Stimulated activated CD8-positive, alpha-beta memory T cell treated with anti-CD3 and anti-CD28 coated beads, Interleukin-15, amount 100 ng/mL, for 48 hours (primary cell): ENCODE measurements at places on chromosomes 1 and 21.

GRCh38 chr1:42926235-42926878 is 32.3 kb downstream of the SLC2A1 start:
- no peak for DNase-seq

- DNase-seq = no peak
Observed at GRCh38 chr1:55861676-55862340, 646.6 kb upstream of the USP24 start.

DNA sequence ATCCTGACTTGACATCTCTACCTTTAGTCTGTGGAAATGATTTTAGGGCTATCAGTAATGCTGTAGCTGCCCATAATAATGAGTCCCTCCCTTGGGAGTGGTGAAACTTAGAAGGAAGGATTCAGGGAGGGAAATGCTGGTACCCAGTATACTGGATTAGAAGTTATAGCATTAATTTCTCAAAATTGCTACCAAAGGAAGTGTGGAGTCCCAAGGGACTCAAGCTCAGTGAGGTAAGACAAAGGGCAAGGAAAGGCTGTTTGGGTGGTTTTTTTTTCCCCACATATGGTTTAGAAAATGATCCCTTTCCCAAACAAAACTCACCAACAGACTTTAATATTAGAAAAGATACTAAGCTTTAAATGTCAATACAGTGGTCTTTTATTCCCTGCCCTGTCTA is 99.9 kb downstream of the CD247 start:
- no peak for DNase-seq

- no peak for DNase-seq
Observed at GRCh38 chr1:109547463-109548320, 723 bp upstream of the GNAI3 start.

DNA sequence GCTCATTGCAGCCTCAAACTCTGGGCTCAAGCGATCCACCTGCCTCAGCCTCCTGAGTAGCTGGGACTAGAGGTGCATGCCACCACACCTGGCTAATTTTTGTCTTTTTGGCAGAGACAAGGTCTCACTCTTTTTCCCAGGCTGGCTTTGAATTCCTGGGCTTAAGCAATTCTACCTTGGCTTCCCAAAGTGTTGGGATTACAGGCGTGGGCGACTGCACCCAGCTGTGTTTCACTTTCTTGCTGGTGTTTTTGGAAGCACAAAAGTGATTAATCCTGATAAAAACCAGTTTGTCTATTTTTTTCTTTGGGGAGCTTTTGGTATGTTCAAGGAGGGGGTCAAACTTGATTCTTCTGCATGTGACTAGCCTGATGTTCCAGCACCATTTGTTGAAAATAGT is 19.3 kb downstream of the RNF11 start:
- DNase-seq = no peak

DNA sequence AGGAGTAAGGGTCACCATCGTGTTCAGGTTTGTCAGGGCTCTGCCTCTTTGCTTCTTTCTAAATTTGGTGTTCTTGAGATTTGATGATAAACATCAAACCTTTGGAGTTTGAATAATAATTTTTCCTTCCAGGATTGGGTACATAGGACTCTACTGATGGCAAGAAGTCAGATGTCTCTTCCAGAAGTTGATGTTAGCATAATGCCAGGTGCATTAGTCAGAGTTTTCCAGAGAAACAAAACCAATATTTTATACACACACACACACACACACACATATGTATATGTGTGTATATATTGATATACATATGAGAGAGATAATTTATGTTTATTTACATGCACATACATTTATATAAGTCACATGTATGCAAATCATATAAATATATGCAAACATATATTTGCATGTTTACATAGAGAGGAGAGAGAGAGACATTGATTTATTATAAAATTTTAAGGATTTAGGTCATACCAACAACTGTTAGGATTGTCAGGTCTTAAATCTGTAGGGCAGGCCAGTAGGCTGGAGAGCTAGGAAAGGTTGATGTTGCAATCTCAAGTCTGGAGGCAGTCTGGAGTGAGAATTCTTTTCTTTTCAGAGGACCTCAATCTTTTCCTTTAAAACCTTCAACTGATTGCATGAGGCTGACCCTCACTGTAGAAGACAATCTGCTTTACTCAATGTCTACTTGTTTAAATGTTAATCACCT is 199.2 kb downstream of the HLX start:
- no peak for DNase-seq

DNA sequence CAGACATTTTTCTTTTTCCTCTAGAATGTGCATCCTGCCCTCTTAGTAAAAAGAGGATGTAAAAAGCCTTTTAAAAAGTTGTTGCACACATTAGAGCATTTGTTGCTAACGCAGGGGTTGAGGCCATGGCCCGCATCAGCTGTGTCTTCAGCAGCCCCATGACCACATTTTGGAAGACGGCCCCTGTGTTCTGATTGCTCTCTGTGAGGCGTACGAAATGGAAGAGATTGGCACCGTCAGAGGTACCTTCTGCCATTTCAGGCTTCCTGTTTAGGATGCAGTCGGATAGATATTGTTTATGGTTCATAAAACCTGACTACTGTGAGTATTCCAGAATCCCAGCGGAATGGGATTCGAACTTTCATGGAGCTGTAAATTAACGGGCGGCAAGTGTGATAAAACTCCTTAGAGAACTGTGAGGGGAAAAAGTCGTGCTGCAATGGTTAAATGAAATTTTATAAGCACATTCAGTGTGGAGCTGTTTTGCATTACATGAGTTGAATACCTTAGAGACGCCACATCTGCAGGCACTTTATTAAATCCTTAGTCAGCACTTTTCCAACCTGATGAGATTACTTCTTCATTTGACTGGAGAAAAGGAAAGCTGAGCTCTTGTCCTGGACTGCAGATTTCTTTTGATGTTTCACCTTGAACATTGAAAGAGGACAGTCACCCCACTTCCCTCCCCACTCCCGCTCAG is 273.9 kb downstream of the TM2D1 start:
- no peak for DNase-seq

DNA sequence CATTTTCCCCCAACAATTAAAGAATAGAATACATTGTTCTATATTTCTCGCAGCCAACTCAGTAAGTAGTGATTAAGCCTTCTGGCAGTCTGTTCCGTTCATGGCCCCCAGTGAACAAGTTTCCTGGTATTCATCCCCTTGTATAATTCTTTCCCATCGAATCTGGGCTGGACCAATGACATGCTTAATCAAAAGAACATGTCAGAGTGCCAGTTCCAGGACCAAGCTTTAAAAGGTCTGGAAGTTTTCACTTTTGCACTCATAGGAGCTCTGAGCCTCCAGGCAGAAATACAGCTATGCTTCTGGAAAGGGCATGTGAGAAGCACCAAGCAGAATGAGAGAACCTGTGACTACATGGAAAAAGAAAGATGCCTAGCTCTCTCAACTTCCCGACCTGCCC is 22.5 kb upstream of the DPYD start:
- no peak for DNase-seq

GRCh38 chr1:178664278-178664677 is 60.8 kb upstream of the RALGPS2 start:
- DNase-seq = no peak

DNA sequence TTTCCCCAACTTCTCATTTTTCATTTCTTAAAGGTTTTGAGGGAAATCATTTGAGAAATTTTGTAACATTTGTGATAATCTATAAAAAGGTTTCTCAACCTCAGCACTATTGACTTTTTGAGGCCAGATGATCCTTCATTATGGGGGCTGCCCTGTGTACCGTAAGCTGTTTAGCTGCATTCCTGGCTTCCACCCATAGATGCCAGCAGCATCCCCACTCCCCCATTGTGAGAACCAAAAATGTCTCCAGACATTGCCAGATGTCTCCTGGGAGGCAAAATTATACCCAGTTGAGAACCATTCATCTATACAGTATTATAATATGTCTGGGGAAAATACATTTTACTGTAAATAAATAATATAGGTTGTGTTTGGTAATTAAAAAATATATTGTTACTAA is 146.0 kb downstream of the PBX1 start:
- no peak for DNase-seq

- no peak for DNase-seq
Observed at GRCh38 chr1:207605444-207606361, 39.2 kb upstream of the CR1L start.

- no peak for DNase-seq
Observed at GRCh38 chr1:16012590-16013219, 5.1 kb downstream of the HSPB7 start.

- DNase-seq = no peak
Observed at GRCh38 chr1:56472860-56473259, 106.5 kb downstream of the PLPP3 start.

DNA sequence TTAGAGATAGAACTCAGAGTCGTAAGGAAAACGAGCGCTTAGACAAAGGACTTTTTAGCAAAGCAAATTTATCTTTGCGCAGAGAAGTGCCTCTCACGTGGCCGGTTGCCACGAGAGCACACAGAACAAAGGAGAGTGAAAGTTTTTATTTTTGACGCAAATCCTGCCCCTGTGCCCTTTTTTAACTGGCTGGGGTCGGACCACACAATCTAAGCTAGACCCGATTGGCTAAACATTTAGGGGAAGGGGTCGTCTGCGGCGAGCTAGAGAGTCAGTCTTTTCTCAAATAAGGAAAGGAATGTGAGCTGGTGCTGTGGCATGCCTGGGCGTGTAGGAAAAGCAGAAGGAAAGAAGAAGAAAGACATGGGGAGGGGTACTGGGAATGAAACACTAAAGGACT is 2.4 kb downstream of the KRTAP10-2 start:
- DNase-seq = no peak

- DNase-seq = no peak
Observed at GRCh38 chr1:73472810-73473209, 725.2 kb downstream of the LRRIQ3 start.

DNA sequence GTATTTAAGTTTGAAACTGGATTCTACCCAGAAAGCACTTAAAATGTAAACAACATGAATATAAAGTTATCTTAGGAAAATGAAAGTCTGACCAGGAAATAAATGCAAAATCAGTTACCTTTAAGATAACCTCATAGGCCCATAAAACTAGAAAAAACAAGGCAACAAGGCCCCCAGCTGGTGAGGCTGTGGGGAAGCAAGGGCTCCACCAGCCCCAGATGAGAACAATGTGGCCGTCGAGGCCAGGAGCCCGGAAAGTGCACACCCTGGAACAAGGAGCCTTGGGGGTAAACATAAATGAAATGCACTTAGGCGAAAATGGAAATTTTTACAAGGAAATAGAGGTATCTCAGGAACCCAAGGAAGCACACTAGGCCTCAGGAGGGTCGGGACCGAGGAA is 37.9 kb upstream of the BMP8B start:
- DNase-seq = no peak
